ENCODE measurements at places on chromosomes 12 and 14.

DNA sequence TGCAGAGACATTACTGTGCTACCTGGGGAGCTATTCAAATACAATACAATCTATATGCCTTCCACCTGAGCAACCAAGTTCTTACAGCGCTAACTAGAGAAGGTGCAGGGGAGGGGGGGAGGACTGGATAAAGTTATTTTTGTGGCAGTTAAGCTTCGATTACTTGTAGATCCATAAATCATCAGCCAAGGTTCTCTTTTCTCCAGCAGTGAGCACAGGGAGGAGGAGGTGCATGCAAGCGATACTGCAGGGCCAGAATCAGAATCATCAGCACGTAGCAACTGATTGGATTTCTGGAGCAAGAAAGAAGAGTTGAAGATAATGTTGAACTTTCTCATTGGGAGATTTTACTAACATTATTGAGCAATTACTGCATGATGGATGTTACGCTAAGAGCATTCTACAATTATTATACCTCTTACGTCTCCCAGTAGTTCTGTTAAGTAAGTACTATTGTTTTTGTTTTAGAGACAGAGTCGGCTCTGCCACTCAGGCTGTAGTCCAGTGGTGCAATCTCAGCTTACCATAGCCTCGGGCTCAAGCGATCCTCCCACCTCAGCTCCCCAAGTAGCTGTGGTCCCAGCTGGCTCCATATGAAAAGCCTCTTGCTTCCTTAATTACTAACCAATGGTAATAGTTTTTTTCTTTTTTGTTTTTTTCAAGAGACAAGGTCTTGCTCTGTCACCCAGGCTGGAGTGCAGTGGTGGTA lies 74.6 kb upstream of the EEA1 start:
- DNase-seq = no peak

DNA sequence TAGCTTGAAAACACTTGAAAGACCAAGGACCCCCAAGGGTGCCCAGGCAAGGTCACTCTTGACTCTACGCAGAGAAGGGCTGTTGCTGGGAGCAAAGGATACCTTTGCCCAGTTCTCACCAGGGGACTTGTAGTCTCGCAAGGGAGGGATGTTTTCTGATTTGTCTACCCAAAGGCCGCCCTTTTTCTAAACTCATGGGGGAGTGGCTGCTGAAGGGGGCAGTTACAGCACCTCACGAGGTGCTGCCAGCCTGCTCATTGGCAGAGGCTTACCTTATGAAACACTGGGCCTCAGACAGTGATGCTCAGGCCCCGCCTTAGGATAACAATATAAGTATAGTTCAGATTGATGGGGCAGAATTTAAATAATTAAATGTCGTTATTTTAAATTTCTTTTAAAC lies 107.0 kb downstream of the ETV6 start:
- DNase-seq = no peak

DNA sequence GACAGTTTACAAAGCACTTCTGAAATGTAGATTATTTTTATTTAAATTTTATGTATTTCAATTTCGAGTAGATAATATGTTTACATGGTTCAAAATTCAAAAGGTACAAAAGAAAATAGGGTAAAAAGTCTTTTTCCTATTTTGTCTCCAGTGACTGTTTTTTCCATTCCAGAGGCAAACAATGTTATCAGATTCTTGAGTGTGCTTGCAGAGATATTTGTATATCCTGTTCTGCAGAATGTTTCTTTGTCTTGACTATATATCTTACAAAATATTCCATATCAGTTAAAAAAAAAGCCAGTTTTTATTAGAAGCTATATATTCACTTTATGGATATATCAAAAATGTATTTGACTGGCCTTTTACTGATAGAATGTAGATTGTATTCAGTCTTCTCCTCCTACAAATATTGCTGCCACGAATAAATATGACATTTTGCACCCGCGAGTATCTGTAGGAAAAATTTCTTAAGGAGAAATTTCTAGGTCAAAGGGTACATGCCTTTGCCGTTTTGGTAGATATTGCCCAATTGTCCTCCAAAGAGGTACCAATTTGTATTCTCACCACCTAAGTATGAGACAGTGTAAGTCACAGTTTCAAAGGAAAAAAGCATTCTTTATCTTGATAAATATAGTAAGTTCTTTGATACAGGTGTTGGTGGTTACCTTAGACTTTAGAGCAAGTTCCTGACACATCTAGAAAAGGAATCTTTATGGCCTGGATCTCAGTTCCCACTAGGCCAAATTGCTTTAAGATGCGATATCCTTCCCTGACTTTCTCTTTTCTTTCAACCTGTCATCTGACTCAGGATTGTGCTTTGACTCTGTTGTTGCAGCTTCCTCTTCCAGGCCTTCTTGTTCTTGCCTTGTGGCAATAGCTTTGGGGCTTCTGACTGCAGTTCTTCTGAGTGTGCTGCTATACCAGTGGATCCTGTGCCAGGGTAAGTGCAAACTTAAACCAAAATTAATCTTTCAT lies 2.3 kb downstream of the KLRG1 start:
- DNase-seq = no peak

DNA sequence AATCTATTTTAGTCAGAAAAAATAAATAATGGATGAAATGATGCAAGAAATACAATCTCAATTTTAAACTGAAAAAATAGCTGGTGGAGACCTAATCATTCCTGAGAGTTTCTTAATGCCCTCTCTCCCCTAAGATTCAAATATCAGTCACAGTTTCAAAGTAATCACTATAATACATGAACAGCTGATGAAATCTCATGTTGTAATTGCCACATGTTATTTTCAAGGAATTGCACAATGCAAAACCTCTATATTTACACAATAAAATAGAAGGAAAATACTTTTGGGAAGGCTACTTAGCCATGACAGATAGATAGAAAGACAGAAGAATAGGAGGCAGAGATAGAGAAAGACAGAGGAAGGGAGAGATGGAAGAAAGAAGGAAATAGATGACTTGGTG lies 18.2 kb downstream of the IFNG-AS1 start:
- DNase-seq = no peak

GRCh38 chr12:116210762-116211161 lies 66.7 kb downstream of the MED13L start:
- DNase-seq = no peak

DNA sequence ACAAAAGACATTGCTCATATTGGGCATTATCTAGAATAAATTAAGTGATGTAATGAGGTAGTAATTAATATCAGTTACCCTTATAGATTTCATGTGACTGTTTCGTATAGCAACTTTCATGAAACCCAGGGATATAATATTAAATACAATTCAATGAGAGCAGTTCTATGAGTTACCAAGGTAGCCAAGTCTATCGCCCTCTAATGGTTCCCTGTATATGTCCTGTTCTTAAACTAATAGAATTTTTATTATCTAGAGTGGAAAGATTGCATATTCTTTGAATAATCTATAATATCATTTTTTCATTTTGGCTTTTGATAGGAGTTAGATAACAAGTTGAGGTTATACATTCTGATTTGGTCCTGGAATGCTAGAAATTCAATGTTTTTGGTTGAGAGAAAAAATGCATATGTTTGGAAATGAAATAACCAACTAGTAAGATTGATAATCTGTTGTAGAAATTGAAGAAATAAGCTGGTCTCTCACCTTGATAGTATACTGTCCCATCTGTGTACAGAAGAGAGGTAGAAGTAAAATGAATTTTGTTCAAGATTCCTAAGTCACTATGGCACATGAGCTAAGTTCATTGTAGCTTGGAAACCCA lies 59.7 kb downstream of the SCFD1 start:
- DNase-seq = no peak

- DNase-seq = no peak
Observed at GRCh38 chr12:94269316-94269999, 121.1 kb downstream of the PLXNC1 start.

- no peak for DNase-seq
Observed at GRCh38 chr12:93451423-93452158, 9.8 kb upstream of the UBE2N start.

DNA sequence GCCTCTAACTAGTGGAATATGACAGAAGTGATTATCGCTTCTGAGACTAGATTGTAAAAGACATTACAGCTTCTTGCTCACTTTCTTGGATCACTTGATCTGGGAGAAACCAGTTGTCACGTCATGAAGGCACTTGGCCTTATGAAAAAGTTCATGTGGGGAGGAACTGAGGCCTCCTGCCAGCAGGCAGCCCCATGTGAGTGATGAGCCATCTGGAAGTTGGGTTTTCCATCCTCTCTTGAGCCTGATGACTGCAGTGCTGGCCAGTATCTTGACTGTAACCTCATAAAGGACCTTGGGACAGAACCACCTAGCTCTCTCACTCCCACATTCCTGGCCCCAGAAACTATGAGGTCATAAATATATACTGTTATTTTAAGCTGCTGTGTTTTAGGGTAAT lies 28.0 kb downstream of the TTLL5 start:
- no peak for DNase-seq

DNA sequence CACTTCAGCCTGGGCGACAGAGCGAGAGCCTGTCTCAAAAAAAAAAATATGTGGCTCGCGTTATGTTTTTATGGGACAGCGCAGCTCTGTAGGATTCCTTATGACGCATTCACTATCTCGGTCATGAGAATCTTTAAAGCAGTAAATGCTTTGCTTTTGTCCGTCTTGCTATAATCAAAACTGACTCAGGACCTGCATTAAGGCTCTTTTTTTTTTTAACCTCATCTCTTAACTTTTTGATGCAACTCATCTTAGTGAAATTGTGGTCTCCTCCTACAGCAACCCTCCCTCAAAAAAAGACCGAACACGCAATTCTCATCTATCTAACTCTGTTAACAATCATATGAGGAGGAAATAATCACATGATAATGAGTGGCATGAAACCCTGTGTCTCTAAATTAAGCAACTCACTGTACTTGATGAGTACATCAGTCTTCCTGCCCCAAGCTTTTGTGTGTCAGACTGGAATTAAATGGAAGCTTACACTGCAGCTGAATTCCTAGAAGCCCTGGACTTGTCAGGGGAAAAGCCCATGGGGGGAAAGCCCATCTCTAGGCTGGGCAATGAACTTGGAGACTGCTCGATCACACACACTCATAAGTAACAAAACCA lies 4.3 kb downstream of the P2RX4 start:
- DNase-seq = no peak

DNA sequence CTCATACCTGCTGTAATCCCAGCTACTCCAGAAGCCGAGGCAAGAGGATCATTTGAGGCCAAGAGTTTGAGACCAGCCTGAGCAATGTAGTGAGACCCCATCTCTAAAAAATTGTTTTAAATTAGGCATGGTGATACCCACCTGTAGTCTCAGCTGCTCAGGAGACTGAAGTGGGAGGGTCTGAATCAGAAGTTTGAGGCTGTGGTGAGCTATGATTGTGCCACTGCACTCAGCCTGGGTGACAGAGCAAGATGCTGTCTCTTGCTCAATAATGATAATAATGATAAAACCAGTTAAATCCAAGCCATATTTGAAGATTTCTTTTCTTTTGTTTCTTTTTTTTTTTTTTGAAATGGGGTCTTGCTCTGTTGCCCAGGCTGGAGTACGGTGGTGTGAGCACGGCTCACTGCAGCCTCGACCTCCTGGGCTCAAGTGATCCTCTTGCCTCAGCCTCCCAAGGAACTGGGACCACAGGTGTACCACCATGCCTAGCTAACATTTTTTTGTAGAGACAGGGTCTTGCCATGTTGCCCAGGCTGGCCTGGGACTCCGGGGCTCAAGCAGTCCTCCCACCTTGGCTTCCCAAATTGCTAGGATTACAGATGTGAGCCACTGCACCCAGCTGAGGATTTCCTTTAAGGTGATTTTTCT lies 12.8 kb downstream of the PSMA6 start:
- DNase-seq = no peak

GRCh38 chr12:94586589-94587259 lies 63.6 kb downstream of the TMCC3 start:
- no peak for DNase-seq

GRCh38 chr14:65336191-65336591 lies 76.3 kb upstream of the FUT8 start:
- no peak for DNase-seq

DNA sequence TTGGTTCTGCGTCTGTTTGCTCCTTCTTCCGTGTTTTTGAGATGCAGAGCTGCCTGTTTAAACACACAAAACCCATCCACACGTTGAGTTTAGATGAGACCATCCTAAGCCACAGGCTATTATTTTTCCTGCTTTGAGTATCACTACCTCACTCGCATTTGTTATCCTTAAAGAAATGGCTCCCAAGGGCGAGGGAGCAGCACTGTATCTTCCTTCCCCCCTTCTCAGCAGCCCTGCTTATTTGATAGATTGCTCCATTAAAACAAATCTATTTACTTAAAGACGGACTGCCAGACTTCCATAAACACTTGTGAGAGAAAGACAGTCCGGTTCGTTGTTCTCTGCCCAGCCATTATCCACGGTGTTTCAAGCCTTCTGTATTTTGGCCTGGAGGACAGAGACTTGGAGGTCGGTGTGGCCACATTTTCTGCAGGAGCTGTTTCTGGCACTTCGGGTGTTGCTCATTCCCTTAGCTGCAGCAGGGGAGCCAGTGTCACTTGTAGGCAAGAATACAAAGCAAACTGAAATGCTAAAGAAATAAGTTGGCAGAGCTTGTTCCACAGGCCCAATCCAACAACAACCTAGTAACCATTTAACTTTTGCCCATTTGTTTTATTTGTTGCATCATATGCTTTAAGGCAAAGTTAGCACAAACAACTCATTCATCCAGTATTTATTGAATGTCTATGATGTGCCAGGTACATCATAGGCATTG lies 275.4 kb downstream of the TTC6 start:
- DNase-seq = no peak

- DNase-seq = no peak
Observed at GRCh38 chr12:62694632-62695031, 228.0 kb downstream of the MON2 start.

DNA sequence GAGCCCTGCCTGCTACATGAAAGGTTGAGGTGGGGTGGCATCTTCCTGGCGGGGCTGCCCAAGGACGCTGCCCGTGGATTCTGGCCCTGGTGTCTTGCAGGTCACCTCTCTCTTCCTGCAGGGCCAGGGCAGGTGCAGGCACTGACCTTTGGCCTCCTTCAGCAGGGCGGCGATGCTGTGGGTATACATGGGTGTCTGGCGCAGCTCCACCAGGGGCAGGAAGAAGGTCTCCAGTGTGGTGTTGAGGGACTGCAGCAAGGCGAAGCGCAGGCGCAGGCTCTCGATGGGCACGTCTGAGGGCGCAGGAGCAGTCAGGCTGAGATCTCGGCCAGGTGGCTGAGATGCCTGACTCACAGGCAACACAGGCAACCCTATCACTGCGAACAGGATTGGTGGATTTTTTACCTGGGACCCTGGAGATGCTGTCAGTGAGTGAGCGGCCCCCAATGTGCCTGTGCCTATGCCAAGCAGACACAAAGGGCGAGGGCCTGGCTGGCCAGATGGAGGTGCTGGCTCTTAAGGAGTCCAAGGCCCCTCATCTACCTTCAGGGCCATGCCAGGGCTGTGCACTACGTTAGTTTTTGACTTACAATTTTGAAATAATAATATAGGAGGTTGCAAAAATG lies 45.7 kb downstream of the TRAFD1 start:
- no peak for DNase-seq

- DNase-seq = no peak
Observed at GRCh38 chr12:77850698-77851097, 20.0 kb downstream of the NAV3 start.

DNA sequence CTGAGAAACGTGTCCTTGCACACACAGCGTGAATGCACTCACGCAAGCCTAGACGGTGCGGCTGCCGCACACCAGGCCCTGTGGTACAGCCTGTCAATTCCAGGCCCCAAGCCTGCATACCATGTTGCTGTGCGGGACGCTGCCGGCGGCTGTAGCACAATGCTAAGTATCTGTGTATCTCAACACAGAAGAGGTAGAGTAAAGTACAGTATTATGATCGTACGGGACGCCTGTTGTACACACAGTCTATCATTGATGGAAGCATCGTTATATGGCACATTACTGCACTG lies 45.0 kb downstream of the AMN start:
- no peak for DNase-seq
